ENCODE measurements at places on chromosomes 11 and 22.
A peak's percentile ranks its signal among the peaks of the same experiment; 100 is the strongest.

- DNase-seq: no peak
Observed at GRCh38 chr11:117203069-117203407, 3.9 kb downstream of the TAGLN start.

GRCh38 chr11:119691020-119691666 lies 37.9 kb downstream of the NECTIN1 start:
- no peak for DNase-seq

DNA sequence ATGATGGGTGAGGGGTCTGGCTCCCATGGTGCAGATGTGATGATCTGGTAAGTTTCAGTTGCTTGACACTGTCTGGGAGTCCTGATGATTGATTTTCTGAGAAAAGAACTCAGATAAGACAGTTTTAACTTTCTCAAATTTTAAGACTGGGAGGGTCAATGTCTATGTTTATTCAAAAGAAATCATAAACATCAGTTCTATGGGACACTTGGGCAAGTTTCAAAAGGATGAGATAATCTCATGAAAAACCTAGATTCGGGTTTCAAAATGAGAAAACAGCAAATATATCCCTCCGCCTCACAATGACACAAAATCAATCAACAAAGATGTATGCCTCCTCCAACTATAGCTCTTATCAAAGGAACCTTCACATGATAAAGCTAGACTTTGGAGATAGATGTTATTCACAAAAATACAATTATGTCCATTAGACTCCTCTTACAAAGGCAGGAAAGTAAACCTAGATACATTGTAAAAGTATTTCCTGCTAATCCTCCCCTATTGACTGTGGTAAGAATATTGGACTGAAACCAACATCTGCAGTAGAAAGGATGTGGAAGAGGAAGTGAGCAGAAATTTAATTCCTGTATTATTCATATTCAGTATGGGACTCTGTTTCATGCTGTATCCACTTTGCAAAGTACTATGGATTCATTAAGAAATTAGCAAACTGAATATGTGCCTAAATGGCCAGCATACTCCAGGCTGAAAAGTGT lies 21.6 kb downstream of the SVIP start:
- DNase-seq: no peak

DNA sequence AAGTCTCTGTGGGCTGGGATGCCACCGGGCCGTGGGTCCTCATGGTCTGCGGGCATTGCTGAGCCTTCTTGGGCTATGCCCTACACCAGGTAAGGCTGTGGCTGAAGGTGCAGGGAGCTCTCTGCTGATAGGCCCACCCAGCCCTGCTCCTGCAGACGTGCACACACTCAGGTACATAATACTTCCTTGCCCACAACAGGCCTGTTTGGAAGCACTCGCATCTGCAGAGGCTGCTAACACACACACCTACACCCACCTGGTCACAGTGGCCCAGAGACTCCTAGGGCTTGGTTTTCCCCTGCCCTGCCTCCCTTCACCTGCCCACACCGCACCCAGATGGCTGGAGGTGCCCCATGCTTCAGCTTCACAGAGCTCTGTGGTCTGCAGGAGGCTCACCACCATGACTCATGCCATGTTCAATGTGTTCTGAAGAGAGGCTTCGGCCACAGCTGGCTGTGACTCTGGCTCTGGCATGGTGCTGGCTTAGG lies 72.8 kb upstream of the KCNQ1OT1 start:
- DNase-seq: peak; percentile 79

DNA sequence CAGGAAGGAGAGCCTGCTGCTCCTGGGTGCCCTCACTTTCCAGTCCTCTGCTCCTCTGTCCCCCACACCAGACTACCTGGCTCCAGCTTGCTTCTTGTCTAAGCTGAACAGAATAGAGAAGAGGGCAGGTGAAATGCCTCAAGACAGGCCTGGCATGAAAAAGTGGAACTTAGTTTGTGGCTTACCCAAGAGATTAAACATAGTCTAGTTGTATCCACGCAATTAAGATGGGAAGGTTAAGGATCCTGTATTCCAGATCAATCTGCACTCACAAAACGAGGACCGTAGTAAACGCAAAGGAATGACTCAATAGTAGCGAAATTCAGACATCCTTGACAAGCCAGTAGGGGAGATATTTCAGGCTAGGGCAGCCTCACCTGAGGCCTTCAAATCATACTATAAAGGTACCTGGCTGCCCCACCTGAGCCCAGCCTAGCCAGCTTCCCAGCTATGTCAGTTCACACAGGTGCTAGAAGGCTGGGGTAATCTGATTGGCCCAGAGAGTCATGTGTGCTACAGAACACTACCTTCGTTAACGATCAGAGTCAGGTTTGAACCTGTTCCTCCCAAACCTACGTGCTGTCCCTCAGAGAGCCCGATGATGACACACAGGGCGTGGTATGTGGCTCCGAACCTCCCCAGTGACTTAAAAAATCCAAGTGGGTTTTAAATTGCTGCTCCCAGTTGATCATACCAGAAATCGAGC lies 46.5 kb downstream of the AHNAK start:
- no peak for DNase-seq

GRCh38 chr11:109075976-109076375 lies 346.0 kb upstream of the C11orf87 start:
- DNase-seq: no peak

DNA sequence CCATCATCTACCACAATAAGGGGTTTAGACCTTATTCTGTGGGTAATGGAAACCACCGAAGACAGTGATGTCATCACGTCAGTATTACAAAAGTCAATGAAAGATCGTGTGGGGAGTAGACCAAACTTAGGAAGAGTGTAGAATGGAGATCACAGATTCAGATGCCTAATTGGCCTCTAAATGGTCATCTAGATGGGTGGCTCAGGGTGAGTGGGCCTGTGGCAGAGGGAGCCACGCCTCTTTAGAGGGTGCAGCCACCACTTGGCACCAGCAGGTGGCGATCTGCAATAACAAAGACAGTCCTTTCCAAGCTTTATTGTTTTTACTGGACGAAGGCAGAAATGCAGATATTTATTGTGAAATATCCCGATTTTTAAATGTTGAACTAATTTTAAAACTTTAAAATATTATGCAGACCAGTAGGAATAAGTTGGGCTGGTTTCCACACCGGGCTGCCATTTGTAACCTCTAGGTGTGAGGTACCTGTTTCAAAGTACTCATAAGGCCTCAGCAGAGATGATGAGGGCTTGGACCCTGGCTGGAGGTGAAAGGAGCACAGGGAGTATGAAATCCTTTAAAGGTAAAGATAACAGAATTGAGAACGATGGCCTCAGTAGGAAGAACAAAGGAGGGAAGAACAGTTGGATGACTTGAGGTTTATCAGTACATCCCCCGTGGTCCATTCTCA lies 222.0 kb downstream of the DBX1 start:
- peak; percentile 69 for DNase-seq

GRCh38 chr11:102493524-102493923 lies 37.0 kb downstream of the MMP7 start:
- DNase-seq: no peak

- DNase-seq: no peak
Observed at GRCh38 chr11:117644403-117645155, 152.4 kb downstream of the DSCAML1 start.

DNA sequence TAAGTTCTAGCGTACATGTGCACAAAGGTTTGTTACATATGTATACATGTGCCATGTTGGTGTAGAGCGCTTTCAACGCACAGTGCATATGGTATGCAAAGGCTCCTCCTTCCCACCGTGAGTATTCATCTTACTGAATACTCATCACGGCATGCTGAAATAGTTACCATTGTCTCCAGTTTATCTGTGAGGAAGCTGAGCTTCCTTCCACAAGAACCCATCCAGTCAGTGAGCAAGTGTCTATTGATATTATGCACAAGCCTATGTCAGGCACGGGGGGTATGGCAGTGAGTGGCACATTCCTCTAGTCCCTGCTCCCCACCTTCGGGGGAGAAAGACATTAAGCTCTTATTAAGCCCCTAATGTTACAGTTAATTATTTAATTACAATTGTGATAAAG lies 28.1 kb downstream of the INSC start:
- no peak for DNase-seq
